ENCODE measurements at places on chromosomes 4 and X.

- DNase-seq = no peak
Observed at GRCh38 chr4:76011700-76012387, 4.5 kb upstream of the CXCL9 start.

- no peak for DNase-seq
Observed at GRCh38 chr4:2337131-2337723, 75.3 kb upstream of the MXD4 start.

DNA sequence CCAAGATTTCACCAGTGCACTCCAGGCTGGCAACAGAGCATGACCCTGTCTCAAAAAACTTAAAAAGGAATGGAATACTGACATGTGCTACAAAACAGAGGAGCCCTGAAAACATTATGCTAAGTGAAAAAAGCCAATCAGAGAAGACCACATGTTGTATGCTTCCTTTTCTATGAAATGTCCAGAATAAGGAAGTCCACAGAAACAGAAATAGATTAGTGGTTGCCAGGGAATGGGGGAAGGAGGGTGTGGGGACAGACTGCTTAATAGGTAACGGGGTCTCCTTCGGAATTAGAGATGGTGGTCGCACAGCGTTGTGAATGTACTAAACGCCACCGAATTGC, 30.1 kb upstream of the KIAA0232 start:
- no peak for DNase-seq

DNA sequence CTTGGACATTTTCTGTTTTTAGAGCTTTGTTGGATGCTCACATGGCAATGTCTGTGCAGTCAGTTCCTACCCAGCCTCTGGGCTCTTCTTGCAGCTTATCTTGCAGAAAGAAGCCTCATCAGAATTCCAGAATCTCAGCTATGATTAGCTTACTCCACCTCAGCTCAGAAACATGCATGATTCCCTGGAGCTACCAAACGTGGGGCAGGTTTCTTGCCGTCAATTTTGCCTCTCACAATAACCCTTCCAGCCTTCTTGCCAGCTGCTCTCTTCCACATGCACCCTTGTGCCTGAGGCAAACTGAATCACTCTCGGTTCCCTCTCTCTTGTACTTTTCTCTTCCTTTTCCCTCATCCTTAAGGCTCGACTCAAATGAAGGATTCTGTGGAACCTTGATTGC, 141.4 kb downstream of the PTTG2 start:
- peak; percentile 95 for DNase-seq

GRCh38 chr4:10023050-10023419, 1.7 kb upstream of the SLC2A9 start:
- DNase-seq = no peak

- DNase-seq = no peak
Observed at GRCh38 chr4:168716406-168717129, 219.7 kb downstream of the PALLD start.

DNA sequence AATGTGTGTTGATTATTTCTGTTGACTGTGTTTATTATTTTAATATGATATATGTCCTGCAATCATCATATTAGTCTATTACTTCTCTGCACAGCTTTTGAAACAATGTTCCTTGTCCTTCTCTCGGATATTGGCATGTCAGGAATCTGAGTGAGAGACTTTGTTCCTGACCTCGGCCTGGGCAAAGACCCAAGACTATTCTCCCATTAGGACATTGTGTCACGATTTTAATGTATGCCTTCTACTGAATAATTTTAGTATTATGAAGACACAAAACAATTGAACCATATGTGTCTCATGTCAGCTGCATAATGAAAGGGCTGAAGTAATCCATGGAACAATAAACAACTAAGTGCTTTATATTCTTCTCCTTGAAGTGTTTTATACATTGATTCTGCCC, 580.8 kb upstream of the TENM3 start:
- no peak for DNase-seq

- peak; percentile 10 for DNase-seq
Observed at GRCh38 chrX:9464435-9465371, at the start of gene TBL1X. TBL1X (plus strand) TSS chrX:9465058; CDS start chrX:9653587, 188,529 bp downstream.

GRCh38 chrX:9466124-9466495, 1.3 kb downstream of the TBL1X start:
- DNase-seq = no peak

DNA sequence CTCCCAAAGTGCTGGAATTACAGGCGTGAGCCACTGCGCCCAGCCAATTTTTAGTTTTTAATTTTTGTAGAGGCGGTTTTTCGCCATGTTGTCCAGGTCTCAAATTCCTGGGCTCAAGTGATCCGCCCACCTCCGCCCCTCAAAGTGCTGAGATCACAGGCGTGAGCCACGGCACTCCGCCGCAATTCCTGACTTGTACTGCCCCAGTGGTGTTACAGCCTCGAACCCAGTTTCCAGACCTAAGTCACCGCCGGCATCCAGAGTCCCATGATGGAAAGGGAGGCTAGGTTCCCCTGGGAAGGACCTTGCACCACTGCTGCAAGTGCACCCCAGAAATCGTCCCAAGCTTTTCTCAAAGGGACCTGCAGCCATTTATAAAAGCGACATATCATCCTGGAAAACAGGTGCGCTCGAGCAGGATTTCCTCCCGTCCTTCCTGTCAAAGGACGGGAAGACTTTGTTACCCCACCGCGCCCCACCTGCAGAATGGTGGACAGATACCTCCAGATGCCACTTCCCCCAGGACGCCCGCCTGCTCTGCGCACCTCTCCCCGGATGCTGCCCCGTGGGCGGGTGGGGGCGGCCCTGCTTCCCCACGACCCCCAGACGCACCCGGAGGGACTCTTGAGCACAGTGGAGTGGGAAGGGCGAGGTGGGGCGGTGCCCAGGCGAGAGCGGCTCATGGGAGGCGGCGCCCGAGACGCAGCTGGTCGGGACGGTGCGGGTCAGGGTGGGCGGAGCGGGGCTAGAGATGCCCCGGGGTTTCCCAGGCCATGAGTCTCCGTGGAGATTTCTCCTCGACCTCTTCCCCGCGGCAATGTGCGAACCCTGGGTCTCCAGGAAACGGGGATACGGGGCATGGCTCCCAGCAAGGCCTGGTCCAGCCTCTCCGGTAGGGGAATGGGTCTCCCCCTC, 947 bp upstream of the RPL10 start:
- DNase-seq = peak; percentile 69

DNA sequence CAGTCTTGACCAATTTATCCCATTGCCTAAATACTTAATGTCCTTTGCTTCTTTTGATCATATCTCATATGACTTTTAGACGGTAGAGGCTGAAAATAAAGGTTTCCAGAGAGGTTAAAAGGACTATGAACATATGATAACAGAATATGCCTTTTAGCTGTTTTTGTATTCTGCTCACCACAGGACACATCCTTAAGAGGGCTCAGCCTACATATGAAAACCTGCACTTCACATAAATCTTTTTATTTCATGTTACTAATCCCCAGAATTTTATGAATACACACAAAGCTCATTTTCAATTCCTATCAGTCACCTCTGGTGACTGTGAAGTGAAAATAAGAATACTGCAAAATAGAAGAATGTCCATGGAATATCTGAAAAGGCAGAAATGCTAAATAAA, 92.0 kb downstream of the GPM6A start:
- no peak for DNase-seq

GRCh38 chr4:163542275-163542674, 47.8 kb downstream of the TMA16 start:
- peak; percentile 54 for DNase-seq

DNA sequence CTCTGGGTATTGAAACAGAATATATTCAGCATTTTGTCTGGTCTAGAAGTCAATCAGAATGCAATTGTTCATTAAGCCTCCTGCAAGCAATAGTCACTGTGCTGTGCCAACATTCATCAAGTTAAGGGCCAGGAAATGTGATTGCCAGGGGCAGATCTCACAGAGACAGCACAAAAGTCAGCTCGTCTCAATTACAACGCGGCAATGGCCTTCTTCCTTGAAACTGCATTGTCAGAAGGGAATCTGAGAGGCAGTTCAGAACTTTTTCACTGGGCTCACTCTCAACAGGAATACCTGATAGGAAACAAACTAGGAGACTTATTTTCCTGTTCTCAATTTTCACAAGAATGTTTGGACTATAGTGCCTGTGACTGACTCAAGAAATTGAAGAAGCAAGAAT, 131.1 kb upstream of the NR3C2 start:
- DNase-seq = no peak

DNA sequence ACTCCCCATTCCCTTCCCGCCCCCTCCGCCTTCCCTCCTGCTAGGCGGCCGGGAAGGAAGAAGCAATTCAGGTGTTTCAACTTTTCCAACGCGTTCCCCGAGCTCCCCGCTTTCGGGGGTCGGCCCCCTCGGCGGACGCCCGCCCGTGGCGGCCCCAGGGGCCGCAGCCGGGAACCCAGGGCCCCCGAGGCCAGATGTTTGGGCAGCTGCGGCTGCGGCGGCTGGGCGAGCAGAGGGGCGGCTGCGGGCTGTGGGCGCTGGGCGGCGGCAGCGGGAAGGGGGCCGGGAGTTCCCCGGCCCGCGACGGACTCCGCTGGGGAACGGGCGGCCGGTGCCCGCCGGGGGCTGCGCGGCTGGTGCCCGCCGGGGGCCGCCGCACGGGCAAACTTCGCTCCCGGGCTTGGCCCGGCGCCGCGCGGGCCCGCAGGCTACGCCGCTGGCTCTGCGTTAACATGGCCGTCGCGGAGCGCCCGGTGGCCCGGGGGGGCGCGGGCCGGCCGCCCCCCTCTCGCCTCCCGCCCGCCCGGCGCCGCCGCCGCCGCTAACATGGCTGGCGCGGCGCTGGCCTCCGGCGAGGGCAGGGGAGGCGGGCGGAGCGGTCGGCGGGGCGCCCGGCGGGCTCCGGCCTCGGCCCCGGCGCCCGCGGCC, 510 bp downstream of the HMGB3 start:
- no peak for DNase-seq

- no peak for DNase-seq
Observed at GRCh38 chr4:17997129-17997528, 24.4 kb downstream of the LCORL start.

DNA sequence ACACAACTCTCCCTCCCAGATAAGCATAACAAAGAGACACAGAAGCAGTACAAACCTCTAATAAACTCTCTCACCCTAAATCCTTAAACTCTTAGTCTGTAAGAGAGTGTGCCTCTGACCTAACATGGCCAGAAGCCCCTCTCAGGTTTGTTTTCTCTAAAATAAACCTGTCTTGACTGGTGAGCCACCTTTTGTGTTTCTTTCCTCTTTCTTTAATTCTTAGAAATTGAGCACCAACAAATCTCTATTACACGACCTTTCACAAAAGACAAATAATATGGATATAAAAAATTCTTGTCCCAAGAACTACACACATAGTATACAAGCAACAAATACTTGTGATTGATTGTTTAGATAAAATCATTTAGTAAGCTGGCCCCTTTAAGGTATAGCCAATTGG, 573.7 kb downstream of the EPHA5 start:
- DNase-seq = no peak

DNA sequence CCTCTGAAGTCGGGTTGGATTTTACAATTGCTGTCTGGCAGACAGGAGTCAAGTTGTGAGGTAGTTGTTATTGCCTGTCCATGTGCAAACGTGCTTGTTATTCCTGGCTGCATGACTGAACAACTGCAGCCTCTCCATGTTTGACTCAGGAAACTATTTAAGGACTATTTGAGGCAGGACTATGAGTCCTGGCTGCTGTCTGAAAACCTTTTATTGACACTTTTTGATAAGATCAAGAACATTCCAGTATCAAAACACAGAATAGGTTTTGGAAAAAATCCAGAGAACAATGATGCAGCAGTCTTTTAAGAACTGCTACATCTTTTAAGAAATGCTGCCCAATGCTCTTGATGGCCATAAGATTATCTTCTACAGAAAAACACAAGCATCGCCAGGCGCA, 10.0 kb upstream of the SPRY1 start:
- DNase-seq = no peak

DNA sequence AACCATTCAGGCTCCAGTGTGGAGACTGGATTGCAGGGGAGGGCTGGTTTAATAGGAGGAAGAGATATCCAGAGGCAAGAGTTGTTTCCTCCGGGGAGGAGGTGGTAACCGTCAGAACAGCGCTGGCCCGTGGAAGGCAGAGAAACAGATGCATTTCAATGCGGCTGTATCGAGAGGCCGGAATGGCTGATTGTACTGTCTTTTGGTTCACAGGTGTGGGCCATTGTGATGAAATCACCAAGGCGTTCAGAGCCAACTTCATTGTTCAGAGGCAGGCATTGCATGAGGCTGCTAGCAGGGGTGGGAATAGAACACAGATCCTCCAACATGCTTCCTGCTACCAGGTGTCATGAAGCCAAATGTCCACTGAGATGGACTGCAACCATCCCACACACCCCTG, 53.0 kb downstream of the SHOX start:
- no peak for DNase-seq

- no peak for DNase-seq
Observed at GRCh38 chr4:25068386-25068785, 37.6 kb upstream of the LGI2 start.

- no peak for DNase-seq
Observed at GRCh38 chrX:40108162-40108958, 10.6 kb upstream of the BCOR start.

DNA sequence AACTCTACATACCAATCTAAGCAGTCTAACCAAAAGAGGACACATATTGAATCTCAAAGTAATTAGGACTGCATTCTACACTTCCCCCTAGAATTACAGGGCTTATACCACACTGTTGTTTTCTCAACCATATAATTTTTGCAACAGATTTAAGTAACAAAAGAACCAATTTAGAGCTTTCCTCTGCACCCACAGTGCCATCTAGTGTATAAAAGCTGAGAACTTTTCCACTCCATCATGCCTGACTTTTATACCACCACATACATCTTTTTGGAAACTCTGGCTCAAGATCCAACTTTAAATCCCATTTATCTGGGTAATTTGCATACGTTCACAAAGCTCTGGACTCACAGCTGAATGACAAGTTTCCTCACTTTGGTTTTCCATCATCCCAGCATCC, 99.5 kb downstream of the EFHC2 start:
- no peak for DNase-seq

- DNase-seq = peak; percentile 8
Observed at GRCh38 chr4:8495803-8496202, 55.2 kb downstream of the TRMT44 start.

GRCh38 chr4:85318415-85318814, 156.5 kb upstream of the ARHGAP24 start:
- no peak for DNase-seq

DNA sequence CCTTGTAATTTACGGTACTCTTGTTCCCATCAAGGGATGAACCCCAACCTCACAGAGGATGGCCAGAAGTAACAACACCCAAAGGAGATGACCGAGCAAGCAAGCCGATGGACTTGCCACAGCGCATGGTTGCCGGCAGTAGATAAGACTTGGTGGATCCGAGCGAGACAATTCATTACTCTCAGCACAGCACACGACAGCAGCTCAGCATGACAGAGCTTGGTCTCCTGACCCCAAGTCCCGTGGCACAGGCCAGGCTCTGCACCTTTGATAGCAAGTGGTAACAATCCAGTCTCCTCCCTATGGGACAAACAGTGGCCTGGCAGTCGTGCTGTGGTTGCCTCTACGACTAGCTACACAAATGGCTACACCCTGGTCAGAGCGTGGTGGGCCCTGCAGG, 26.3 kb downstream of the RWDD4 start:
- DNase-seq = no peak

DNA sequence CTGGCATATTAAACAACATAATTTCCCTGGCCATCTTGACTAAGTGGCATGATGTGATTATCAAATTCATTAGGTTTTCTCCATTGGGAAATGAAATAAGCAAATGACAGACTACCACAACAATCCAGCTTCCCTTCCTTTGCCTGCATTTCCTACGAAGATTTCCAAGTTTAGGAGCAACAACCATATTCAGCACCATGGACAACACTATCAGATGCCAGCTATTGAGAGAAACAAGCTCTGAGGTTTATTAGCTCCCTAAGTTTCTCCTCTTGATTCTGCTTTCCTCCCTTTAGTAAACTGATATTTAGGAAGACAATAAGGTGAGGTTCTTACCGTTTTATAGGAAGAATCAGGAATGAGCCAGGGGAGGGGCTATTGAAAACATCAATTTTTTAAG, 36.2 kb downstream of the DCX start:
- no peak for DNase-seq
